ENCODE measurements at places on chromosomes 4 and X.

DNA sequence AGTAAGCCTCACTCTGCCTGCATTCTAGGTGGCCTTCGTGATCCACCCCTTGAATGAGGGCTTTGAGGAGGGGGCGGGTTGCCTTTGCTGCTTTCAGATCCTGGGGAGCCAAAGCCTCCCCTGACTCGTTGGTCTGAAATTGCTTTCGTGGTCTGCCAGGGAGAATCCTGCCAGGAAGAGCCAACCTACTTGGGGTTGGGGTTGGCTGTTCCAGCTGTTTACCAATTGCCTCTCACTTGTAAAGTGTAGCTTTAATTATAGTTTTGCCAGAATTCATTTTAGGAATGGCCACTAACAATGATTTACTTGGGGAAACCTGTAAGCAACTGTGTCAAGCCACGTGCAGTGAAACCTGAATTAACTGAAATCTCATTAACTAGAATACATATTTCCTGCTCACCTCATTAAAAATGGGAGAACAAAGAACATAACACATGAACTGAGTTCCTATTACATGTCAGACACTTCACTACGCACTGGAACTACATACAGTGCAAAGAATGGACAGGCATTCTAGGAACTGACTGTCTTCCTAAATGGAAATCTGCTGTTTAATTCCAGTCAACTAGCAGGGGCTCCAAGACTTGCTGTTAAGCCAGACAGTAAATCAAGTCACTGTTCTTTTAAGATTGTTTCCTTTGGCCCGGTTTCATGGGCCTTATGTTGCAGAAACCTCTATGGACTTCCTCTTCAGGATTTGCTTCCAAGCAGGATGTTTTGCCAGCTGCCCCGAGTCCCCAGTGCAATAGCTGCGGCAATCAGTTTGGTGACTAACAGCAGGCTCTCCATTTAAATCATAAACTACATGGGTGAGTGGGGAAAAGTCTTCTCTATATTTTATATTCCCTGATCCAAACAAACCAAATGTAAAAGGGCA lies 16.4 kb upstream of the NKRF start:
- no peaks in the 10 kb centered on the region for H3K27me3 ChIP-seq
- no peak for DNase-seq
- H3K36me3 ChIP-seq = no peaks in the 10 kb centered on the region
- no peaks in the 10 kb centered on the region for H3K4me1 ChIP-seq
- H3K27ac ChIP-seq = no peak overlapping the region

DNA sequence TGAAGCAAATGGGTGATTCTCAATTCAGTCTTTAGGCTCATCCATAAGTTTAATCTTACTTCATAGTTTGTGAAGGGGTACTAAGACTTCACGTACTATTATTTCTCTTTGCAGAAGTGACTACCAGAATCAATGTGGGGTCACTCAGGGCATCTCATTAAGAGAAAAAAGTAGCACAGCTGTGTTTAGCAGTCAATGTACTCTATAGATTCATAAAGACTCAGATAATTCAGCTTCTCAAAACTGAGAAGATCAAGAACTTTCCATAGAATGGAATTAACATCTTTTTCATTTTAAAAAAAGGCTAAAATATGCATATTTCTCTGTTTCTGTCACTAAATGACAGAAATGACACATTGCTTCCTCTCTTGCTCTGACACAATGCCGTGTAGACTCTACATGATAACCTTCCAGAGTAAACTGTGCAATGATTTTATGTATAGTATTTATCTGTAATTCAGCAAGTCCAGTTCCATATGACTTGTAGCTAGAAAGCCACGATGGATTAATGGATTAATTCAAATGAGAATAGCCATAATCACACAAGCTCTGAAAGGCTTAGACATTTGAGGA lies 20.3 kb upstream of the LSM6 start:
- DNase-seq = no peak
- no peaks in the 10 kb centered on the region for H3K27me3 ChIP-seq
- no peaks in the 10 kb centered on the region for H3K36me3 ChIP-seq
- no peak overlapping the region for H3K4me3 ChIP-seq
- no peaks in the 10 kb centered on the region for H3K4me1 ChIP-seq

DNA sequence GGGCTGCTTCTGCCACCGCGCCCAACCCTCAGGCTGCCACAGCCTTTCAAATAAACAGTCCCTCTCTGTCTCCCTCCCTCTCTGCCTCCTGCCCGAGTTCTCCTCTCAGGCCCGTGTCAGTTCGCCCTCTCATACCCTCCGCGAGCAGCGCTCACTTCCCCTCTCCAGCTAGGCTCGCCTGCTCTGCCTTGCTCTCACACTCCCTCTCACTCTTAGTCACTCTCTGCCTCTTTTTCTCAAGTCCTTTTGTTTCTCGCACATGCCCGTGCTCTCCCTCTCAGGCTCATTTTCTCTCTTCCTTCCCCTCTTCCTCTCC lies 3.2 kb downstream of the EFNB1 start:
- H3K4me3 ChIP-seq = no peak overlapping the region
- DNase-seq = no peak
- no peaks in the 10 kb centered on the region for H3K27me3 ChIP-seq
- no peak overlapping the region for H3K27ac ChIP-seq
- no peaks in the 10 kb centered on the region for H3K36me3 ChIP-seq
- H3K4me1 ChIP-seq = no peaks in the 10 kb centered on the region

- H3K27ac ChIP-seq = no peak overlapping the region
- no peak for DNase-seq
- peaks cover 5% of the 10 kb centered on the region for H3K27me3 ChIP-seq
- no peak overlapping the region for H3K4me3 ChIP-seq
- H3K4me1 ChIP-seq = no peaks in the 10 kb centered on the region
These were observed 9.6 kb downstream of the DRP2 start for GRCh38 chrX:101229170-101229569.

DNA sequence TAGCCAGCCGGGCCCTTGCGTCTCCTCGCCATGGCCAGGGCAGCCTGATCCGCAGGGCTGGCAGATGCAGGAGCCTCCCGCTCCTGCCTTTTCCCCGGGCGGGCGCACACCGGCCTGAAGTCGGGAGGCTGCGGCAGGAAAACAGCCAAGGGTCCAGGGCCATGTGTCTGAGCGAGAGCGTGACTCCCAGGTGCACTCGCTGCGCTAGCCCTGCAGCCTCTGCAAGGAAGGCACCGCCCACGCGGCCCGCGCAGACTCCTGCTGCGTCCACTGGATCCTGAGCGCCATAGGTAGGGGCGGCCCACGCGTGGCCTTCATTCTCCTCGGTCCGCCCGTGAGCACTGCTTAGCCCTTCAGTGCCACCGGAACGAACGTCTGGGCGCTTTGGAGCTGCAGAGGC lies 379.9 kb downstream of the TRAM1L1 start:
- H3K4me1 ChIP-seq = no peaks in the 10 kb centered on the region
- no peak overlapping the region for H3K4me3 ChIP-seq
- DNase-seq = peak; percentile 19
- H3K27me3 ChIP-seq = no peaks in the 10 kb centered on the region

DNA sequence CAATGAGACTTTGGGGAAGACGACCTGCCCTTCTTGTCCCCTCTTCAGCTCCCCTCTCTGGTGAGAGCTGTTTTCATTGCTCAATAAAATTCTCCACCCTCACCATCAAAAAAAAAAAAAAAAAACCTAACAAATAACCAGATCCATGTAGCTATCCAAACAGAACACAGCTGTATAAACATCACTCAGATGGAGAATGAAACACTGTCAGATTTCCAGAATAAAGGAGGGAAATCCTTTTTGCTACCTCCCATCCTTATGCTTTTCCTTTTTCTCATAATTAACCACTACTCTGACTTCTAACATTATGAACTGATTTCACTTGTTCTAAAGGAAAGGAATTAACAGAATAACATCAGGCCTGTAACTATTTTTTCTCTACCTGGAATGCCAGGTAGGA lies 155.6 kb downstream of the PPP4R3C start:
- no peaks in the 10 kb centered on the region for H3K36me3 ChIP-seq
- H3K27ac ChIP-seq = no peak overlapping the region
- H3K27me3 ChIP-seq = peaks cover 4% of the 10 kb centered on the region
- H3K4me1 ChIP-seq = no peaks in the 10 kb centered on the region
- no peak overlapping the region for H3K4me3 ChIP-seq

- no peak overlapping the region for H3K4me3 ChIP-seq
- no peak for DNase-seq
These were observed 4.0 kb upstream of the IL13RA1 start for GRCh38 chrX:118723376-118723775.

GRCh38 chr4:121114756-121115155 lies 42.4 kb upstream of the NDNF start:
- no peaks in the 10 kb centered on the region for H3K4me1 ChIP-seq
- no peak for DNase-seq
- no peak overlapping the region for H3K27ac ChIP-seq
- H3K27me3 ChIP-seq = no peaks in the 10 kb centered on the region
- no peaks in the 10 kb centered on the region for H3K36me3 ChIP-seq

DNA sequence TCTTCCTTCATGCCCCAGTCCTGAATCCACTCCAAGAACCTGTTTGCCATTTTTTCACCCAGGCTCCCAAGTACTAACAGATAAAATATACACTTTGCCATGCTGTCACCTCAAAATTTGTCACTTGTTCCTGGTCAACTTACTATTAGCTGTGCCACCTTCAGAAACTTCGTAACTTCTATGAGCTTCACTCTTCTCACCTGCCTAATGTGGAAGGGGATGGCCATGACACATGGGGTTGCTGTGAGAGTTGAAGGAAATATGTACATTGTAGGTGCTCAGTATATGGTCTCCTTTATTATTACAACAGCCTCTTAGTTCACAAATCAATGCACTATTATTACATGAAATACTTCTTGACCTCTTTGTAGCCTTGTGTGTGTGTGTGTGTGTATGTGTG lies 10.4 kb downstream of the TMSB4X start:
- H3K4me1 ChIP-seq = peaks cover 10% of the 10 kb centered on the region

GRCh38 chrX:23919706-23920320 lies 12.0 kb downstream of the CXorf58 start:
- no peaks in the 10 kb centered on the region for H3K36me3 ChIP-seq
- no peak for DNase-seq
- H3K4me3 ChIP-seq = no peak overlapping the region
- no peaks in the 10 kb centered on the region for H3K27me3 ChIP-seq
- no peaks in the 10 kb centered on the region for H3K4me1 ChIP-seq
